KBM-7 (cell line): ENCODE measurements at places on chromosomes 2 and 18.

GRCh38 chr18:40250236-40250635 lies 1704.8 kb upstream of the PIK3C3 start:
- DNase-seq = no peak

DNA sequence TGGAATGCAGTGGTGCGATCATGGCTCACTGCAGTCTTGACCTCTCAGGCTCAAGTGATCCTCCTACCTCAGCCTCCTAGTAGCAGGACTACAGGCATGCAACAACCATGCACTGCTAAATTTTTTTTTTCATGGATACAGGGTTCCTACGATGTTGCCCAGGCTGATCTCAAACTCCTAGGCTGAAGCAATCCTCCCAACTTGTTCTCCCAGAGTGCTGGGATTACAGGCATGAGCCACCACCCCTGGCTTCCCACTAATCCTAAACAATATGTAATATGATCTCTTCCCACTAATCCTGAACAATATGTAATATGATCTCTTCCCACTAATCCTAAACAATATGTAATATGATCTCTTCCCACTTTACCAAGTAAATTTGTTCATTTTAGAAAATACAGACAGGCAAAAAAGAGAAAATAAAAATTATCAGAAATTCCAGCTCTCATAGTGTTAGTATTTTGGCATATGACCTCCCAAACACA lies 33.7 kb upstream of the C18orf32 start:
- no peak for DNase-seq

- DNase-seq = peak; percentile 46
Observed at GRCh38 chr2:85709401-85709811, 15.2 kb downstream of the GNLY start.

- DNase-seq = no peak
Observed at GRCh38 chr2:40877734-40878288, 425.9 kb upstream of the SLC8A1 start.

- no peak for DNase-seq
Observed at GRCh38 chr2:25797620-25798488, 80.4 kb downstream of the ASXL2 start.

GRCh38 chr2:205902041-205902899 lies 183.7 kb downstream of the INO80D start:
- DNase-seq = no peak

DNA sequence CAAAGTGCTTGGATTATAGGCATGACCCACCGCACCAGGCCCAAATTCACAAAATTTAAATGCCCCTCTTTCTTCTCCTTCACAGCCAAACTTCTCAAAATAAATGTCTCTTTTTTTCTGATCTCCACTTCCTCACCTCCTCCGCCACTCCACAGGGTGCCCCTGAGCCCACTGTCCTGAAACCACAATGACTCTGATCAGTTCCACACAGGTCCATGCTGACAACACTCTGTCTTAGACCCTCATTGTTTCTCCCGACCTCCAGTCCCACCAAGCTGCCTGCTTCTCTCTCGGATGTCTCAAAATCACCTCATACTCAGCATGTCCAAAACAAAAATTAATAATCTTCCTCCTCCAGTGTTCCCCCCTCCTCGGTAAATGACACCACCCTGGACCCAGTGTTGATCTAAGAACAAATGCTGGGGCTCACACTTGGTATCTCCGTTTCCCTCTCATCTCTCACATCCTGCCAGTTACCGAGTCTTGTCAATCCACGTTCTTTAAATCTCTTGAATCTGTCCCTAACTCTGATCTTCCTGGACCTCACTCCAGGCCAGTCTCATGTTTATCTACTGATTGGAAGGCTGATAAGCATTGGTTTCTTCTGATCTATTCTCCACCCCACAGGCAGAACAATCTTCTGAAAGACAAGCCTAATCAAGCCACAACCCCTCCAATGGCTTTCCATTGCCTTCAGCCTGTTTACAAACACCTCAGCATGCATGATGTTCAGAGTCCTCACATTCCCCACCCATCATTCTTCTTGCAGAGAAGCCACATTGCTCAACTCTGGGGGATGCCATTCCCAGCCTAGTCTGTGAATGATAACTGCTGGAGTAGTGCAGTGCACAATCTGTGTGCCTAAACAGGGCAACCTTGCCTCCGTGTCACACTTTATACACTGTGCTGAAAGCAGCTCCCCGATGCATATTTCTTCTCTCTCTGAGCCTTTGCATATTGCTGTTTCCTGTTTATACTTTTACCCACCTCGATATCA lies 12.4 kb upstream of the ANKRD44 start:
- DNase-seq = peak; percentile 49

GRCh38 chr2:216672466-216672865 lies 22.9 kb downstream of the IGFBP5 start:
- no peak for DNase-seq

DNA sequence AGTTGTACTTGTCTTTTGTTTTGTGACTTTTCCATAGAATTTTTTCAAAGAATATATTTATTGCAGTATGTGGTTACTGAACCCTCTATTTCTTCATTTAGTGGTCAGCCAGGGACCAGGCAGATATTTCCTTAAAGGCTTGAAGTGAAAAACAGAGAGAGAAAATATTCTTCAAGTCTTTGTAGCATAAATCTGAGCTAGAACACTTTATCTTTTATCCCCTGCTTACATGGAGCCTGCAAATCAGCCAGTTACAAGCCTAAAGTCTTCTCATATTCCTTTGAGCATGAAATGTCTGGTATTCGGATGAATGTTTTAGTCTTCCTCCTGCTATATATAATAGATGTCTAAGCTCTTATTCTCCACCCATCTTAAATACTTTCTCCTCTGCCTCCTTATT lies 1557.5 kb upstream of the ACVR2A start:
- no peak for DNase-seq

GRCh38 chr18:65876310-65876709 lies 125.5 kb downstream of the CDH7 start:
- DNase-seq = no peak

GRCh38 chr18:75624869-75625268 lies 197.4 kb upstream of the SMIM21 start:
- no peak for DNase-seq

- no peak for DNase-seq
Observed at GRCh38 chr2:128279786-128280157, 38.9 kb downstream of the HS6ST1 start.

GRCh38 chr18:61822879-61823278 lies 69.9 kb downstream of the RNF152 start:
- DNase-seq = no peak

DNA sequence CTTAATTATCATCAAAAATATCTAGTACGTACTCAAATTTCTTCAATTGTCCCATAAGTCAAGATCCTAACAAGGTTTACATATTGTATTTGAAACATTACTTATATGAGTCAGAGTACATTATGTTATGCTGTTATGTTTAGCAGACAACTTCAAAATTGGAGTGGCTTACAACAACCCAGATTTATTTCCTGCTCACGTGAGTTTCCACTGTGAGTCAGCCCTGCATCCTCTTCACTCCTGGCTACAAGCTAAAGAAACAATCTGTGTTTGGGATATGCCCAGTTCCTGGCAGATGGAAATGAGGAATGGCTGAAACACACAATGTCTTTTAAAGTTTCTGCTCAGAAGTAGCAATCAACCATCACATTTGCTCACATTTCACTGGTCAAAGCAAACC lies 31.5 kb upstream of the TANC1 start:
- no peak for DNase-seq

GRCh38 chr2:134917360-134917865 lies 1.2 kb upstream of the CCNT2 start:
- DNase-seq = no peak

DNA sequence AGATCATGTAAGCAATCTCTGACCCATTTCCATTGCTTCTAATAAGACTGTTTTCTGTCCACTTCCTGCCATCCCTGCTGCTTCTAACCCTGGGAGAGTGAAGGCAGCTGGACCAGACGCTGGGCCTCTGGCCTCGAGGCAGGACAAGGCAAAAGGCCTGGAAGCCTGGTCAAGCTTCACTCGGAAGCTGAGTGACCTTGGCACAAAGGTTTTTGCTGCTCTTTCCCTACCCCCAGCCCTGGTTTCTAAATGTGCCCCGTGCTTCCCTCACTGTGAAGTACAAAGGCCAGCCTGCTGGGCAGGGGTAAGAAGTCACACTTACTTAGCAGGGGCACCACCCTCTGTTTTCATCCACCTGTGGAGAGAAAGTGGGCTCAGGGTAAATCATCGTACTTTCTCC lies 195.0 kb downstream of the TNS1 start:
- no peak for DNase-seq

DNA sequence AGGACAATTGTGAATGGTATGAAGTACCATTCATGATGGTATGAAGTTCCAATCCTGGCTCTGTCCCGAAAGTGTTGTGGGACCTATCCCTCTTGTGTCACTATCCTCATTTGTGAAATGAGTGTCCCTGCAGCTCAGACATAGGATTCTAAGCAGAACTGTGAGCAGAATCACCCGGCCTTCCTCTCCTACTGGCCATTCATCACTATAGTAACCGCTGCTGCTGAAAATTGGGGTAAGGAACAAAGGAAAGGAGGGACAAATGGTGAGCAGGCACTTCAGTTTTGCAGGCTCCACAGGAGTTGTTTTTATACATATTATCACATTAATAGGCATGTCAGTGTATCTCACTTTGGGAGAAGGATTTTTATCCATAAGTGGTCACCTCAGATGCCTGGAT lies 27.4 kb downstream of the SMYD1 start:
- DNase-seq = no peak
